ENCODE measurements at places on chromosomes 7 and 10. TPM values are rescaled to one million over a fixed set of nuclear protein-coding genes. Genes with fewer than 3 reads are reported as not detected.

TWIST1 gene
- polyA plus RNA-seq, result 1.1 TPM

- no peak for DNase-seq
Measured at GRCh38 chr10:16612115-16612980, 90.7 kb upstream of the C1QL3 start.

SNX10 gene
- 0.82 TPM for polyA plus RNA-seq

DNA sequence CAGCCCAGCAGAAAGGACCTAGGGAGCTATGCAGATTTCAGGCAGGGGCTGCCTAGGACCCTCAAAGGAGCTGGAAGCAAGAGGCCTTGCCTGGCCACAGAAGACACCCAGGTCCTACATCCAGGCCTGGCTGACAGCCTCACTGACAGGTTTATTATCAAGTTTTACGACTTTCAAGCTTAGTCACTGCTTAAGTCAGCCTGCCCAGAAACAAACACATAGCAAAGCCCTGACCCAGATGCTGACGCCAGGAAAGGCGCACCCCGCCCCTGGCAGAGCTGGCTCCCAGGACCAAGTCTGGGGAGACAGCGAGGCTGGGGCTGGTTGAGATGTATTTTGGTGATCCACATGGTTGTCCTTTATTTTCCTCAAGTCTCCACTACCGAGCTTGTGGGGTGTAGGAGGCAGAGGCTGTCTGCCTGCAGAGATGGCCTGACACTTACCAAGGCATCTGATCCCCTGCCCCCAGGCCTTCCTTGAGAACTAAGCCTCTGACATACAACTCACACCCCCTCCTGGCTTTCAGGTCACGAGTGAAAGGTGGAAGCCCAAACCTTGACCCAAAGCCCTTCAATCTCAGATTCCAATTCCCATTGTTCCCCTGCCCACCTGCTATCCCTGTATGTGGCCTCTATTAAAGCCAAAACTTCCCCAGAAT lies 80.7 kb upstream of the EMX2 start:
- DNase-seq, result no peak

All from heart left ventricle (tissue), 16 donors.